Hippocampal formation (tissue), 2 donors: ENCODE measurements at places on chromosomes 16 and 17.

GRCh38 chr17:15171167-15172047 lies 93.7 kb downstream of the PMP22 start:
- DNase-seq = peak; percentile 20

GRCh38 chr16:88790312-88791211 lies 5.5 kb upstream of the PIEZO1 start:
- no peak for DNase-seq

DNA sequence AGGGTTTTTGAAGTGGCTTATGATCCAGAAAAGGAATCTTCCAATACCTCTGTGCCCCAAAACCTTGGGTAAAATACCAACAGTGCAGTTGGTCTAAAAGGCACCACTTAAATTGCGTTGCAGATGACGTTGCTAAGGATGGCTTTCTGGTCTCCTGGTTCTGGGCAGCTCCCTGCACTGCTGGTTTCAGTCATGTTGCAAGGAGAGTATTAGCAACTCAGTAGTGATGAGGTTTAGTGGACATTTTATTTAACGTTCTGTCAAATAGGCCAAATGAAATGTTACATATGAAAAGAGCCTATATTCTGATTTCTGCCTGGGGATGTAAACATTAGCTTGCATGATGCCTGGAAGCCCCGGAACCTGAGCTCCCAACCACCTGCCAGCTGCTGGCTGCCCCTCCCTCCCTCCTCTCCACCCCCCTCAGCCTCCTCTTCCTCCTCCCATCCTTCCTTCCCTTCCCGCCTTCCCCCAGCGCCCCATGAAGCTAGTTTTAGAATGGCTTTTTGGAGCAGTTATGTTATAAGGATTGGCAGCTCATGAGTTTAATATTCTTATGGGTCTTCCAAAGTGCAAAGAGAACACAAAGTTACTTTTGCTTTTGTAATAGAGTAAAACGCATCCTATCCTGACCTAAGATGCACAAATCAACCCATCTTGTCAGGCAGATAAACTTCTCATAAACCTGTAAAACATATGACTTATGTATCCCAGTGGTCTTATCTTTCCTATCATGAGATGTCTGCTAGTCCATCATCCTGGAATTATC lies 20.7 kb downstream of the CD7 start:
- DNase-seq = no peak

DNA sequence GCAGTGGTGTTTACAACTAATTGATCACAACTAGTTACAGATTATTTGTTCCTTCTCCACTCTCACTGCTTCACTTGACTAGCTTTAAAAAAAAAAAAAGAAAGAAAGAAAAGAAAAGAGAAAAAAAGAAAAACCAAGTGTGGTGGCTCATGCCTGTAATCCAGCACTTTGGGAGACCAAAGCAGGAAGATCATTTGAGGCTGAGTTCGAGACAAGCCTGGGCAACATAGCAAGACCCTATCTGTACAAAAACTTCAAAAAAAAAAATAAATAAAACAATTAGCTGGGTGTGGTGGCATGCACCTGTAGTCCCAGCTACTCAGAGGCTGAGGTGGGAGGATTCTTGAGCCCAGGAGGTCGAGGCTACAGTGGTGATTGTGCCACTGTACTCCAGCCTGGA lies 4.2 kb downstream of the SNTB2 start:
- DNase-seq = no peak

GRCh38 chr17:16199093-16199492 lies 16.2 kb downstream of the NCOR1 start:
- DNase-seq = no peak

- DNase-seq = no peak
Observed at GRCh38 chr17:40873801-40874200, 6.8 kb upstream of the KRT12 start.

DNA sequence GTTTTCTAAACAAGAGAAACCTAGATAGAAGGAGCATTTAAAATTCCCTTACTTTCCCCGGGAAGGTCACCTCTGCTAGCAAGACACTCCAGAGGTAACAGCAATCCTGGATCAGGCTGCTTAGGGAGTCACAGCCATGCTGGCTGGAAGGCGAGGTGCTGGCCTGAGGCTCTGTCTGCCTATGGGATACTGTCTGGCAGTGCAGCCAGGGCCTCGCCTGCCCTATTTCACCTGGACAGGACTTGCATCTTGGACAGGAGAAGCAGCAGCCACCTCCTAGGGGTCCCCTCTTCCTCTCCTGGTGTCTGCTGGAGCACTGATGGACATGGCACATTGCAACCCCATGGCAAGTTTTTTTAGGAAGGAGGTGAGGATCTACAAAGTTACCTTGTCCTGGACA lies 15.1 kb downstream of the FA2H start:
- DNase-seq = no peak

GRCh38 chr17:58626905-58627304 lies 64.9 kb downstream of the TEX14 start:
- DNase-seq = no peak

GRCh38 chr17:68670967-68671693 lies 70.0 kb upstream of the FAM20A start:
- DNase-seq = no peak

DNA sequence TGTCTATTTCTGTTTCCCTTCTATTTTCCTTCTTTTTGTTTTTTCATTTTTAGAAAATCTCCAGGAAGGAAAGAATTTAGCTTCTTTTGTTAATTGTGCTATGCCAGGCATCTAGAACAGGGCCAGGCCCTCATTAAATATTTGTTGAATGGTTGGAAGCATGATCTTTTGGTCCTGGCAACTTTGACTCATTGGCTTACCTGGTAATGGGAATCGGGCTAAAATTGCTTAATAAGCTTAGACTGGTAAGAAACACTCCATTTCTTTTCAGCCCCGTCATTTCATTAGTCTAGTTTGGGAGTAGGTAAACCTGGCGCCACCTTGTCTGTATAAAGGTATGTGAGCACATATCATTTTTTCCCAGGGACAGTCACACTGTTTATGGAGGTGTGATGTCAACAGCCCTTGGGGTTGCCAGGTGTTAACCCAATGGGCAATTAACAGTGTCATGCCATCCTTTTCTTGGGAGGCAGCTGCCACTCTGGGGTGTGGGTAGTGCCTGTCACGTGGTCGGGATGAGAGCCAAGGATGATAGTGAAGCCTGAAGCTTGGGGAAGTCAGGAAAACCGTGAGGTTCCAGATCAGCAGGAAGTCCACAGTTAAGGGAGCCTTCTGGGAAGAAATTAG lies 9.5 kb upstream of the NDEL1 start:
- DNase-seq = no peak

- no peak for DNase-seq
Observed at GRCh38 chr17:65666876-65667321, 105.5 kb upstream of the AXIN2 start.

DNA sequence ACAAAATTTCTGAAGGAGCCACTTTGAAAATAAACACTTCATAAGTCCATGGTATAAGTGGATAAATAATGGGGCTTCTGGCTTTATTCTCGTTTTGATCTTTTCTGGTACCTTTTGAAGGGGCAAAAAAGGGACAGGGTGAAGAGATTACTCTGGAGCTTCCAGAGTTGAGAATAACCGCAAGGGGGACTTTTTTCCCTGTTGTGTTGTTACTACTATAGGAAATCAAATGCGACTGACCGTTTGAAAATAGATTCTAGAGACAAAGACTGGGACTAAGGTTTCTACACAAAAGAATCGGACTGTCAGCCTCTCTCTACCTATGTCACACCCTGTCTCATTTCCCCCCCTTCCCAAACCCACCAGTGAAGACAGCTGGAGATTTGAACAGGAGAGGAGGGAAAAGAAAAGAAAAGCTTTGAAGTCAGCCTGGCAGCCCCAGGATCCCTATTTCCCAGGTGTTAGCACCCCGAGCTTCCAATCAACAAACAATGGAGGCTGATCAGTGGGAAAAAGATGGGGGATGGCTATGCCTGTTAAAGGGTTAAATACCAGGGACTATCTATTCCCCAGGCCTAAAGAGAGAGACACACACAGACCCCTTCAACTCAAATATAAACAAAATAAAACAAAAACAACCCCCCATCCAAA lies 8.4 kb downstream of the HOXB4 start:
- DNase-seq = no peak

DNA sequence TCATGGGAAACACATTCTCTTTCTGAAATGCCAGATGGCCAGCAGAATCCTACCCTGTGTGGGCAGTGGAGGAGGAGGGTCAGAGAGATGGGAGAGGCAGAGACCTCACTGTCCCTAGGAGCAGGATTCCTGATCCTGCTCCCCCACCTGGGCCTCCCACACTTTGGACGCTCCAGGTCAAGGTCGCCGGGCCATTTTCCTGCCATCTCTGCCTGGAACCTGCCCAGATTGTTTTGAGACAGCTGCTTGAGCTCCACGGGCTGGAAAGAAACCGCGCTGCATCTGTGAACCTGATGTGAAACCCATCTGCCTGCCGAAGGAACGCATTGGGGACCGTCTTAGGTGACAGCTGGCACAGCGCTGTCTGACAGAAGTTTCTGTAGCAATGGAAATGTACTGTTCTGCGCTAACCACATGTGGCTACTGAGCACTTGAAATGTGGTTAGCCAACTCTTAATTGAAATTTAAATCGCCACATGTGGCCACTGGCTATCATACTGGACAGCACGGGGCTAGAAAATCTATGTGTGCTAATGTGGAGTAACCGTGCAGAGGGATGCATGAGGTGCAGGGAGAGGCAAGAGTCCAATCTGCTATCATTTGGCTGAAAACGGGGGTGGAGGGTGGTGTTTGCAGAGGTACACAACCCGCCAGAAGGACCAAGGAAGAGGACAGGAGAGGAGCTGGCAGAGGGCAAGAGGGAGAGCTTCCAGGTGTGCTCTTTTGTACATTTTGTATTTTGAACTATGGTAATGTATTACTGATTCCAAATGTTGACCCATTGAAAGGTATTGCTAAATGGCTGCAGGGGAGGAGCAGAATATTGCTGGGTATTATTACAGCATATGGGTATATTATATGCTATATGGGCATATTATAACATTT lies 15.4 kb upstream of the NUBP1 start:
- DNase-seq = no peak

DNA sequence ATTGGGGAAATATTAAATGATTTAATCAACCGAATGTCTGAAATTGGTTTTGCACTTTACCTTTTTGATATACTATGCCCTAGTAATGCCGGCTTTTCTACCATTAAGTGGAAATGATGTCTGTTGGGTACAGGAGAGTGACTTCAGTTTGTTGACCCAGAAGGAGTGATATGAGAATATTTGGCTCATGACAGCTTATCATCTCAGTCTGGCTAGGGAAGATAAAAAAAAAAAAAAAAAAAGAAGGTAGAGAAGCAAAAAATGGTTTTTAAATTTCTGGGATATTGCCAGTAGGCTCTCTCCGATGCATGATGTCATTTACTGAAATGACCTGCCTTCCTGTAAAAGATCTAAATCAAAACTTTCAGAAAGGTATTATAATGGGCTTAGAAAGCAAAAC lies 69.0 kb downstream of the CNTNAP4 start:
- DNase-seq = no peak

GRCh38 chr16:55048745-55049144 lies 118.1 kb downstream of the IRX5 start:
- DNase-seq = no peak

DNA sequence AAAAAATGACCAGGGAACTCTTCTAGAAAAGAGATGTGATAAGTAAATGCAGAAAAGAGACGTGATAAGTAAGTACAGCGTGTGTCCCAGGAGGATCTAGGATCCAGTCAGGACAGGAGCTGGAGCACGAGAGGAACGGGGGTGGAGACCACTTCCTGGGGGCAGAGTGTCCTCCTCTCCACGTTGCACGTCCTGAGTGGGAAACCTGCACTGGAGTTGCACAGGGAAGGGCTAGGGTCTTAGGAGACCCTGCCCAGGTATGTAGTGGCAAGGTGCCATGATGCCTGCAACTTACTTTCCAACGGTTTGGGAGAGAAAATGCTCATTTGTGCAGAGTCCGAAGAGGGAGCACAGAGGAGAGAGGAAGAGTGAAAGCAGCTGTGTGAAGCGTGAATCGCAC lies 55.8 kb downstream of the RNF213 start:
- no peak for DNase-seq

DNA sequence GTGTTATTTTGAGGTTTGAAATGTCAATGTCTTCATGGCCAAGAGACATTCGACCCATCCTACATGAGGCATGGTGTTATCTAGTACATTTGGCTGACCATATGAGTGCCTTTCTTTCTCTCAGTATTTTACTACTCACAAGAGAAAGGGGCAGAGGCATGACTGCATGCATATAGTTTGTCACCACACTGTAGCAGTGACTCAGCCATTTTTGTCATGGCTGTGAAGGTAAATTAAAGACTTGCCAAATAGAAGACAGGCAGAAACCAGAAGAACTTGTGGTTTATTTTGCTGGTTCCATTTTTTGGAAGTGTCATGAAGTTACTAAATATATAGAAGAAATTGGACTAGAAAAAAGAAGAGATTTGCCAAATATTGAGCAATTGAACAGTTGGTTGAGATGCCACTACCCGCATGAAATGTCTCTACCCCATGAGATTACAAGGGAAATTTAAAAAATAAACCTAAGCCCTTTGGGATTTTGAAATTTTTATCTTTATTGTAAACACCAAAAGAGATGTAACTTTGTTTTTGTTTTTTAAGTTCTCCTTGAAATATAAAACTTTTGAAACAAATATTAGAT lies 170.3 kb downstream of the CHD9 start:
- DNase-seq = no peak

DNA sequence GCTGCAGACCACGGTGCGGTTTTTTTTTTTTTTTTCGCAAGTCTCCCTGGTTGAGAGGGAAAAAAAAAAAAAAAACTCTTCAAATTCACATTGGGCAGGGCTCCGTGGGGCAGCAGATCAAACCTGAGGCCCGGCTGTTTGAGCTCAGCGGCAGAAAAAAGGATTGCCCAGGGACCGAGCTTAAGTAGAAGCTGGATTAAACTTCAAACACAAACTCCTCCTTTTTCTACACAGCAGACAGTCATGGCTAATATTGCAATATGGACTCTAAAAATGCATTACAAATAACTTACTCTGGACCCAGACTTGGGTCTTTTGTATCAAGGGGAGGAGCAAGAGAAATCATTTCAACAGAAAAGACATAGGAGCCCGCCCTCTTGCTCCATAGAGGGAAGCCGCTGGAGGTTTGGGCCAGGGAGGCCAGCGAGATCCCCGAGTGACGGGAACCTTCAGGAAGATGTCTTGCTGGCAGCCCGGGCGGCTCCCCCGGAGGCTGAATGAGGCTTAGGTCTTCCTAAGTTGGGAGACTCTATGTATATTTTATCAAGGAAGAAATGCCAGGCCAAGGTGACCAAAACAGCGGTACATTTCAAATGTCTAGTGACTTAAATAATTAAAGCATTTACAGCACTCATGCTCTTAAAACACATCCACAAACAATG lies 167.7 kb downstream of the ZNF423 start:
- no peak for DNase-seq

DNA sequence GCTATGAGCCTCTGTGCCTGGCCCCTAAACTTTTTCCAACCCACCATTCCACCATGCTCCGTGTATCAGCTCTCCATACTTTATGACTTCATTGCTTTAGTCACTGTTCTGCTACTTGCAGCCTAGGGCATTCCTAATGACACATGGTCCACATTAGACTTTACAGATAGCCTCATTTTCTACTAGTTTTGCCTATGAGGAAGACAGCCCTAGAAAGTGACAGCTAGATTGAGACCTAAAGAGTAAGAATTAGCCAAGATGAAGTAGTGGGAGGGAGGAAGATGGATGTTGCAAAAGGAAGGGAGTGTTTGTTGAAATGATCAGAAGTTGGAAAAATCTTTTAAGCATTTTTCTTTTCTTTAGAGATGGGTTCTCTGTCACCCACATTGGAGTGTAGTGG lies 11.0 kb downstream of the C16orf54 start:
- no peak for DNase-seq

- DNase-seq = no peak
Observed at GRCh38 chr17:81323411-81323868, 28.3 kb upstream of the SLC38A10 start.
